CMK (cell line): ENCODE measurements at places on chromosomes 7 and 10.
A peak's percentile ranks its signal among the peaks of the same experiment; 100 is the strongest.

DNA sequence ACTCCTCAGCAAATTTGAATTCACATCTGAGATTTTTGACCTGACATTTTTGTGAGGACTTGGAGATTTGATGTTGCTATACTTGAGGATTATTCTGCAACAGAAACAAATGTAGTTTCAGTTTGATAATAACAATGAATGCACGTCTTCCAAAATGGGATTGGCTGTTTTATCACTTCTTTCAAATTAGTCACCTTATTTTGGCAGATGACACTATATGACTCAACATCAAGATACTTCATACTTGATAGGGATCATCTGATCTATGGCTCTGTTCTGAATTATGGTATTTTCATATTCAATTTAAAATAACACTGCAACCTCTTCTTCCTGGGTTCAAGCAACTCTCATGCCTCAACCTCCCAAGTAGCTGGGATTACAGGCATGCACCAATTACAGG lies 24.2 kb downstream of the ARL5B start:
- no peak for DNase-seq

DNA sequence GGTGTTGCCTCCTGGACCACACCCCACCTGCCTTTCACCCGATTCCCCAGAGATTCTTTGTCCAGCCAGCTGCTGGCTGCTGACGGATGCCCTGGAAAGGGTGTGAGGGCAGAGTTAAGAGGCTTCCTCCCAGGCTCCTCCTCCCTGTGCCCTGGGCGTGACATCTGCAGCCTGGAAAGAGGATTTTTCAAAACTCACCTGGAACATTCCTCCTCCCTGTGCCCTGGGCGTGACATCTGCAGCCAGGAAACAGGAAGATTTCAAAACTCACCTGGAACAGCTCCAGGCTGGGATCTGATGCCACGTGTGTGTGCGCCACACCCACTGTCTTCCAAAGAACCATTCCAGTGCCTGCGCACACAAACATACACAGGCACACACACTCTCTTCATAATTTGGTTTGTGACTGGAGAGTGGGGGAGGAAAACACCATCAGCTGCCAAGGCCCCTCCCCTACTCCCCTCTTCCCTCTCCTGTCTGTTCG lies 5.2 kb downstream of the MARVELD1 start:
- DNase-seq: no peak

DNA sequence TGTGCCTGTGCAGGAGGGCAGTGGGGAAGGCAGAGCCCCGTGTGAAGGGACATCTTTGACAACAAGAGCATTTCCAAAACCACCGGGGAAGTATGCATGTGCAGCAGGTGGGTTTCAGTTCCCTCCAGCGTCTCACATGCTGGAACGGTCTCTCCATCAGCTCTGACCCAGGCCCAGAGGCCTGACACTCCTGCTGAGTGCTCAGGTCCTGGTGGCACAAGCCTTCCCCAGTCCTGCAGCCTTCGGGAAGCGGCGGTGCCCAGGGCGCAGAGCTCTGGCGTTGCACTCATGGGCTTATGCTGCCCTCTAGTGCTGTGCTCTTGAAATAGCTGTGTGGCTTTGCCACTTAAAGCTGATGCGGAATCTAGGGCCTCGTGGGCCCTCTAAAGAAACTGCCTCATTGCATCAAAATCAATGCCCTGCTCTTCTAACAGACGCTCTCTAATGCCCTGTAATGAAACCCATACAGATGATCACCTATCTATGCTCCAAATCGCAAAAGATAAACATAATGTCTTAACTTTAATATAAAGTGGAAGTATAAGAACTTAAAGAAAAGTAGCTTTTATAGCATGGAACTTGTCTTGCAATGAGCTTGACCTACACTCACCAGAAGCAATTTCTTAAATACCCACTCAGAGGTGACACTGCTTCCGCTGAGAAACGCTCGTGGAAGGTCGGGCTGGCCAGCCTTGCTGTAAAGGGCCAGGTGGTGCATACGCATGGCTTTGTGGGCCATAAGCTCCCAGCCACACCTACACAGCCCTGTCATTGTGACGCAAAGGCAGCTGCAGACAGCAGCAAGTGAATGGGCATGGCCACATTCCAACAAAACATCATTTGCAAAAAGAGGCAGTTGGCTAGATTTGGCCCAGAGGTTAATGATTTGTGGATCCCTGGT lies 38.6 kb downstream of the CLRN3 start:
- DNase-seq: peak; percentile 31

GRCh38 chr10:82922755-82923154 lies 1047.8 kb downstream of the NRG3 start:
- DNase-seq: no peak

DNA sequence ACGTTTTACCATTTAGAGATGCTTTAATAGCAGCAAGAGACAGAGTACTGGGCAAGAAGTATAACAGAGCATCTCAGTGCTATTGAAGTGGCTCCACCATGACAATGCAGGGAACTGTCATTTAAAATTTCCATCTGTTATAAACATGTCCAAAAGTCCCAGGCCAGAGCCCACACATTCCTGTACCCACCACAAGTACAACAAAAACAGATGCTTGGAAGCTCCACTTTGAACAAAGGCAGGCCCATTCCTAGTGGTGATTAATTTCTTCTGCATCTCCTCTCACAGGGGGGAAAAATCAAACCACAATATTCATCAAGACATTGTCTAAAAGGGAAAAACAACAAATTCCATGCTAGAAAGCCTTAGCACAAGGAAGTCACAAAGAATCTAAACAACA lies 627.9 kb downstream of the PARD3 start:
- no peak for DNase-seq

DNA sequence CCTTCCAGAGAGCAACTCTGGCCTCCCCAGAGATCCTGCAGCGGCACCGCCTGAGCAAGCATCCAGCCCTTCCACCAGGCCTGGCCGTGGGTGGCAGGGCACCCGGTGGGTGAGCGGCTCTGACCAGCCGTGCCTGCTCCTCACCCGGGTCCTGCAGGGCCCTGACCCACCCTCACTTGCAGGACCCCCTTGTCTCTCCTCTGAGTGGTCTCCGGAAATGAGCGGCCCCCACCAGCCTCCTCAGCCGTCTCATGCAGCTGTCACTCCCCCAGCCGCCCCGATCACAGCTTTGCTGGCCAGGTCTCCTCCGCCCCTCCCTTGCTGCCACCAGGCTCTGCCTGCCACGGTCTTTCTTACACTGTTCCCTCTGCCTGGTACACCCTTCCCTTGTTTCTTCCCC lies 218.2 kb downstream of the TCERG1L start:
- no peak for DNase-seq

GRCh38 chr7:90972906-90973550 lies 291.2 kb upstream of the FZD1 start:
- DNase-seq: no peak

GRCh38 chr7:37382546-37383088 lies 66.0 kb downstream of the ELMO1 start:
- peak; percentile 33 for DNase-seq

GRCh38 chr10:83023662-83024061 lies 1115.6 kb upstream of the GHITM start:
- no peak for DNase-seq

DNA sequence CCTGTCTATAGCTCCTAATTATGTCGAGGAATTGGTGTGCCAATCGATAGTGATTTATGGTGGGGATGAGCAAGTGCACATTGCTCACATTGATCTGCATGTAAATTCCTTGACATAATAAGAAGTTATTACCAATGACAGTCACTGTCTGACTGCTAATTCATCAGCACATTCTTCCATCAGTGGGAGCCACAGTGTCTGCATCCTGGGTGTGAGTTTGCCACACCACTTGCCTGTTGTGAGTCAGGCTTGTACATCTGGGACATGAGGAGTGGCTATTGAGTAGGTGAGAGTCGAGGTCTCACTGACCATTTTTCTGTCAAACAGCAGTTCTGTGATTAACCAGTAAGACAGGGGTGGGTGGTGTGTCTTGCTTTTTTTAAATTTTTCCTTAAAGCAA lies 263.4 kb downstream of the LRMDA start:
- no peak for DNase-seq

DNA sequence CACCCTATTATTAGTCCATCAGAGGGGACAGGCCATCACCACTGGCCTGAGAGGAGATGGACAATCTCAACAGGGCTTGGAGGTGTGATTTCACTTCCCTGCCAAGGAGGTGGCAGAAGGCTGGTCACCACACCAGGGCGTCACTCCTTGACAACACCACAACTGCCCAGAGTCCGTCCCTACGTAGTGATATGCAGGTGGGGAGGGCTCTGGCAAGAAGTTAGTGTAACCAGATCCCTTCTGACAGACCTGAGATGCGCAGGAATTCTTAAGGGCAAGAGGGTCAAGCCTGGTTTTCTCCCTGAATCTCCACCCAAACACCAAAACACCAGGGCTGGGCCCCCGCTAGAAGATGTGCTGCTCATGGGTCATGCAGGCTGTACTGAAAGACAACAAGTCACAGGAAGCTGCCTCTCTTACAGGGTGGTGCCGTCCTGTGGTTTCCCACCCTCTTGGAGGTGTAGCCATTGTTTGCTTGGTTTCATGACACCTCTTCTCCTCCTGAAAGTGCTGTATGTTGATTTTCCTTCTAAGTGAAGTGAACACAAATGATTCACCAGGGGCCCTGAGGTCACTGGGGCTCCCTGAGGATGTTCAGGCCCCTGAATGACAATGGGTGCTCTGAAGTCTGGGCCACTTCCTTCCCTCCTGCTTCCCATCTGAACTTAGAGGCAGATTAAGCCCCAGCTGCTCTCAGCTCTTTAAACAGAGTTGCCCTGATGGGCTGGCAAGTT lies 27.1 kb downstream of the ATXN7L1 start:
- no peak for DNase-seq

GRCh38 chr7:134740376-134740775 lies 39.1 kb upstream of the CALD1 start:
- DNase-seq: no peak

- no peak for DNase-seq
Observed at GRCh38 chr7:138667535-138668228, 33.5 kb downstream of the SVOPL start.

DNA sequence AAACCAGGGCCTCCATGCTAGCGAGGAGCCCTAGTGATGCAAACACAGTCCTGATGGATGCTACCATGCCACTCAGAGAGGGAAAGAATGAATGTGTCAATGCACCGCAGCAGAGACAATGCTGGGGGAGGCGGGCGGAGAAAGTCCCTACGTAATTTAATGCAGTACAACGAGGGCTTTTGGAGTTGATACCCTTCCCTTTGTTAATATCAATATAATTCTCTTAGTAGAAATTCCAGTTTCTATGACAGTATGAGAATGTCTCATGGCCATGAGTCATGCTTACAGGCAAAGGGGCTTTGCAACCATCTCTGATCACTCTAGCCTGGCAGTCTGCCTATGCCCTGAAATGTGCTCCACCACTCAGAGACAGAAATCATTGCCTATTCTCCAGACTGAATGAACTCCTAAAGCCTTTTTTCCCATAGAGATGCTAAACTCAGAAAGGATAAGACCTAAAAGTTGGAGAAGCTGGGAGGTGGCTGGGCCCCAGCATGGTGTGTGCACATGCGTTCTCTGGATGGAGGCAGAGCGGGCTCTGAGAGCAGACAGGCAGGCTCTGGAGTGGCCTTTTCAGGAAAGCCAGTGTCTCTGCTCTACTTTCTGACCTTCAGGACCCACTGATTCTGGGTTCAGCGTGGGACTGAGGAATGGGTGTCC lies 20.3 kb upstream of the GIMAP2 start:
- DNase-seq: no peak

- DNase-seq: no peak
Observed at GRCh38 chr7:28036696-28037095, 143.9 kb downstream of the JAZF1 start.

GRCh38 chr7:140657891-140658290 lies 14.9 kb upstream of the ADCK2 start:
- DNase-seq: no peak

DNA sequence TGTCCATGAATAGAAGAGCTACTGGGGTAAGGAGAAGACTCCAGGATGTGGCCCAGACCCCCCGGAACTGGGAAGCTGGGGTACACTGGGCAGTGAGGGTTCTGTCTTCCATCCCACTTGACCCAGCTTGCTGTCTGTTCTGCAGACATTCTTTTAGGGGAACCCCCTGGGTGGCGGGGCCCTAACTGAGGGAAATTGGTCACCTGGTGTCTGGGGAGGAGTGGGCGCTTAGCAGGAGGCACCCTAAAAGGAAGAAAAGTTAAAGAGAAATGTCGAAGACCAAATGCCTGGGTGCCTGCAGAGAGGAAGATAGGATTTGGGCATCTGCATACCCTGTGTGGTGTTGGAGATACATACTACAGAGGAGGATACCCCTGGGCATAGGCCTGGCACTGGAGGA lies 1.0 kb downstream of the AP1S1 start:
- DNase-seq: no peak

DNA sequence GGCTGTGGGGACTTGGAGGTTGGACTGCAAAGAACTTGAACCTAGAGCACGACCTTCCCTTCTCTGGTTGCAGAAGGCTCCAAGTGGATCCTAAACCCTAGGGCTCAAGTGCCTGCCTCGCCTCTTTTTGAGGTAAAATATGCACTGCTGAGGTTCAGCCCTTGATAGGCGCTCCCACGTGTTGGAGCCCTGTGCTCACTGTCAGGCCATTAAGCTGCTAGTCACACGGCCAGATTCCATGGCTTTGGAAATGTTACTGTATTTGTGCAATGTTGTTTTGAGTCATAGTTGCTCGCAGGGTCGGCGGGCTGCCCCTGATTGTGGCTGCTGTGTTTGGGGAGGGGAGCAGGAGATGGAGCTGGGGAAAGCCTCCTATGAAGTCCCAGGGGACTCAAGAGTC lies 39.8 kb upstream of the PCBD1 start:
- DNase-seq: no peak

DNA sequence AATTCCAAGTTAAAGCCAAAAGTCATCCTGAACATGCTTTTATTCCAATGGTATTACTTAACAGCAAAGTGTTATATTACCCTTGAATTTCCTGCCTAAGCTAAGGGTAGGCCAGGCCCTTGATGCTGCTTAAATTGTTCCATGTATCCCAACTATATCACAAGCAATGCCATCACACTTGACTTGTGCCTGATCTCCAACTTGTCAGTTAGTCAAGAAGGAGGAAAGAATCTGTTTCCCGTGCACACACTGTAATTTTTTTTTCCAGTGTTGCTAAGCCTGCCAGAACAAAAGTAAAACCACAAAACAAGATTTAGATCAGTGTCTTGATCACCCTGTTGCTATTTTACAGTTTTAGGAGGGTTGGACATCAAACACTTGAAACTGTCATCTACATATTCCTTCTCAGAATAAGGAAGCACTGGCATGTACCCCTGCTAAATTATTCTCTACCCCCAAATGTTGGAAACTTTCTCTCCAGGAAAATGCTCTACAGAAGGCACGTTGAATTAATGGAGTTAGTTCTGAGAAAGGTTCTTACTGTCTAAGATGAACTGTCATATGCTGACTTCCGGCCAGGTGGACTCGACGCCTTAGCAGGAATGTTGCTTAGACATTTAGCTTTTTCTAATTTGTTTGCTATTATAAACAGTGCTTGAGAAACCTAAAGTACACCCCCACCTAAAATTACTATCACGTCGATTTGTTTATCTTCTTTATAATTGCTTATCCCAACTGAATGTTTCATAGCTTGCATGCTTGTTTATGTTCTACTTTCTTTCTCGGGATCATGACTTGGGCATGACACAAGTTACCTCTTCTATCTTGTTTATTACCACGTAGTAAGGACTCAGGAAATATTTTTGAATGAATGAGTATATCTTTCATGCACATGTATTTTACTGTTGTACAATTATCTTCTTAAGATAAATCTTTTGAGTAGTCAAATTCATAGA lies 105.5 kb upstream of the ZNF438 start:
- DNase-seq: no peak

- no peak for DNase-seq
Observed at GRCh38 chr10:42615419-42615818, 23.0 kb downstream of the ZNF33B start.
